ENCODE measurements at places on chromosomes 16 and 17.

GRCh38 chr16:12377497-12377896 is 401.0 kb downstream of the SNX29 start:
- DNase-seq: no peak

DNA sequence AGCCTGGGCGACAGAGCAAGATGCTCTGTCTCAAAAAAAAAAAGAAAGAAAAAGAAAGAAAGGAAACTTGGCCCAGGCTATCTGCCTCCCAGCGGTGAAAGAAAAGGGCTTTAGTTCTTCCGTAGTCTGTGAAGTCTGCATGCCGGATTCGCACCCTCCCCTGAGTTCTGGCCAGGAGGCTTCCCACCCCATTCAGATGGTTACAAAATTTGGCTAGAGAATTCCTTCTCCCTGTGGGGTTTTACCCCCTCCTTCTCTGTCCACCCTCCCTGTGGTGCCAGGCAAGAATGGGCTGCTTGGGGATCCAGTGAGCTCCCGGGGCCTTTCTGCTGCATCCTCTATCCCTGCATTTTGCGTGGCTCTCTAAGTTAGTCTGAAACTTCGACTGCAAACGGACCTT is 37.8 kb downstream of the PAFAH1B1 start:
- no peak for DNase-seq

- DNase-seq: no peak
These were observed 417.0 kb upstream of the HSBP1 start for GRCh38 chr16:83390759-83391158.

DNA sequence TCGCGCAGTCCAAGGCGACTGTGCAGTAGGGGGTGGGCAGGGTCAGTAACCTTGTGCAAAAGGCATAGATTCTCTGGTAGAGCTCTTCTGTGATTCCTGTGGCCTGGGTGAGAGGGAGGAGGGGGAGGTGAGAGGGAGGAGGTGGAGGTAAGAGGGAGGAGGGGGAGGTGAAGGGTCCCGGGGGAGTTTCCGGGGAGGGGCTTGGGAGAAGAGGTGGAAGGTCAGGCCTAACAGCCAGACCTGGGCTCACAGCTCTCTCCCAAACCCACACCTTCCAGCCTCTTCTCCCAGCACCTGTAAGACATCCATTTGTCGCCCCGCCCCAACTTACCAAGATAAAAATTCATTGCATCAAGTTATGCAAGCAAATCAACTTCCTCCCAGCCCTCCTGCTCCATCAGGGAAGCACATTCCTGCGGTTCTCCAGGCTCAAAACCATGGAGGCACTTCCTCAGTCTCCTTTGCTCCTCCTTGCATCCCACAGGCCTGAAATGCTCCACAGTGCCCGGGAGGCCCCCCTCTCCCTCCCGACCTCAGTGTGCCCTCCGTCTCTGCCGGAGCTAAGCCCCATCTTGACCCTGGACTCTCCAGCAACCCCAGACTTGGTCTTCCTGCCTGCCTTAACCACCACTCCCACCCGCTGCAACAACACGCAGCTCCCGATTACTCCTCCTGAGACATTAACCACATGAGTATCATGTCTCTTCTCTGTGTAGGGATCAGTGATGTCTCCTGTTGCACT is 30.5 kb downstream of the PIK3R6 start:
- DNase-seq: peak; percentile 38

DNA sequence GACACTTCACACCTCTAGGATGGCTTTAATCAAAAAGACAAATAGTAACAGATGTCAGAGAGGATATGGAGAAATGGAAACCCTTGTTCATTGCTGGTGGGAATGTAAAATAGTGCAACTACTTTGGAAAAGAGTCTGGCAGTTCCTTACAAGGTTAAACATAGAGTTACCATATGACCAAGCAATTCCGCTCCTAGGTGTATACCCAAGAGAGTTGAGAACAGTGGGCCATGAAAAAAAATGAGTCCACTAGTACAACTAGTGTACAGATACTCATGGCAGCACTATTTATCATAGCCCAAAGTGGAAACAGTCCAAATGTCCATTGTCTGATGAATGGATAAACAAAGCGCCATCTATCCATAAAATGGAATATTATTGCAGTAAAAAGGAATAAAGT is 39.1 kb downstream of the OR1D5 start:
- DNase-seq: no peak

GRCh38 chr17:78250891-78251772 is 19.7 kb downstream of the TMEM235 start:
- peak; percentile 83 for DNase-seq

Measured in EL (cell line).